ENCODE measurements at places on chromosomes 5 and 9. TPM values are rescaled to one million over a fixed set of nuclear protein-coding genes. Genes with fewer than 3 reads are reported as not detected.

GRCh38 chr9:134461426-134461982 is 135.2 kb downstream of the RXRA start:
- DNase-seq: no peak

Gene CDHR2
- 0.01 TPM for polyA plus RNA-seq

- no peak for DNase-seq
Measured at GRCh38 chr9:133461975-133462374, 2.2 kb downstream of the CACFD1 start.

DNA sequence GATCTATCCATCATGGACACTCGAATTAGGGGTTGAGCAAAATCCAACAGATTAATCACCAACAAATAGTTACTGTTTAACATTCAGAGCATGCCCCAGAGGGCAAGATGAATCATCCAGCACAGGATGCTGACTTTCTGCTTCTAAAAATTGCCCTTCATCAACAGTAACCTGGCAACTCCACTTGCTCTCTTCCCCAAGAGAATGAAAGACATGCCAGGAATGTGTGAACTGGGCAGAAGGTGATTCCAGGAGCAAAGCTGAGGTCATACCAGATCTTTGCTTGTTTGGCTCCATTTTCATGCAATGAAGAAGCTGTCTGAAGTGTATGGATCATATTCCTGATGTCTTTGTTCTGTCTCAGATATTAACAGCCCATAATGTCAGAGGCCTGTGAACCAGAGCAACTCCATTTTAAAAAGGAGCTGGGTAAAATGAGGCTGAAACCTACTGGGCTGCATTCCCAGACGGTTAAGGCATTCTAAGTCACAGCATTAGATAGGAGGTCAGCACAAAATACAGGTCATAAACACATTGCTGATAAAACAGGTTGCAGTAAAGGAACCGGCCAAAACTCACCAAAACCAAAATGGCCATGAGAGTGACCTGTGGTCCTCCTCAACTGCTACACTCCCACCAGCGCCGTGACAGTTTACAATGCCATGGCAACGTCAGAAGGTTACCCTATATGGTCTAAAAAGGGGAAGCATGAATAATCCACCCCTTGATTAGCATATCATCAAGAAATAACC is 2.5 kb upstream of the ZNF367 start:
- peak; percentile 95 for DNase-seq

GRCh38 chr5:31887556-31887955 is 248.6 kb downstream of the PDZD2 start:
- no peak for DNase-seq

DNA sequence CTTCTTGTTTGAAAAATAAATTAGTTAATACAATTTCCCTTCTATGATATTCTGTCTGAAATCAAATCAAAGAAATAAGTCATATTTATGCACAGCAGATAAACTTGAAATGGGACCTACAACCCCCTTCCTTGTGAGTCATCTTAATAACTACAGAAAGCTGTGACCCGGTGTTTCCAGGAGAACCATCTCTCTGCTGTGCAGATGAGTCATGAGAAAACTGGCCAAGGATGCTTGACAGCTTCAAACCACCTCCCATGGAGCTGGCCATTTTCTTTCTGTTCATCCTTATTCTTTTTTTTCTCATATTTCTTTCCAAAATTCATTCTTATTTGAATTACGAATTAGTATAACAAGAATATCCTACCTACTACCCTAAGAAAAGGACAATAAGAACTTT is 43.4 kb upstream of the NR4A3 start:
- peak; percentile 26 for DNase-seq

Gene RORB
- not detected for polyA plus RNA-seq

DNA sequence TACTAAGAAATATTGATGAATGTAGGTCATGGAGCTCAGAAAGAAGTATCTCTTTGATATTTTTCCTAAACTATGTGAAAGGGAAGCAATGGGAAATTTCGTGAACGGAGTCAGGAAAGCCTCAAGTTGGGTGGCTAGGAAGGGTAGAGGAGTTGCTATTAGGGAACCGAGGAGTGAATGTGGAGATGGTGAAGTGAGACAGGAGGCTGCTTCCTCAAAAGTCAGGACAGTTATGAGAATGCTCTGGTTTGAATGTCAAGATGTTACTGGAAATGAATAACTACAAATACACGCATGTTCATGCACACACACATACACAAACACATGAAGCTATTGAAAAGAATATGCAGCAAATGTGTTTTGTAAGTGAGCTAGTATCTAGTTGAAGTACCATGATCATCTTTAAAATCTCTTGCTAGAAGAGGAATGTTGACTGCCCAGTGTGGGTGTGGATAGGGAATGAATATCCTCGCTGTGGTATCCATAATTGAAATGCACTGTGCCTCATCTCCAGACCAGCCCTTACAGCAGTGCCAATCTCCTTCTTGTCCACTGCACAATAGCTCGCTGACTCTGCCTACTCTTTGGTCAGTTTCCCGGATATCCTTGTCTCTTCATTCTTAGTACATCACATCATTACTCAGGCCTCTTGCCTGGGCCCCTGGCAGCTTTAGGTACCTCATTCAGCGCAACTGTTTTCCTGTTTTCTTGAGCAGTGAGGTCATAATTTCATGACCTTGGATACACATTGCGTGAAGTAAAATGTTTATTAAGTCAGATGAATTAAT is 21.9 kb upstream of the PDCD1LG2 start:
- no peak for DNase-seq

DNA sequence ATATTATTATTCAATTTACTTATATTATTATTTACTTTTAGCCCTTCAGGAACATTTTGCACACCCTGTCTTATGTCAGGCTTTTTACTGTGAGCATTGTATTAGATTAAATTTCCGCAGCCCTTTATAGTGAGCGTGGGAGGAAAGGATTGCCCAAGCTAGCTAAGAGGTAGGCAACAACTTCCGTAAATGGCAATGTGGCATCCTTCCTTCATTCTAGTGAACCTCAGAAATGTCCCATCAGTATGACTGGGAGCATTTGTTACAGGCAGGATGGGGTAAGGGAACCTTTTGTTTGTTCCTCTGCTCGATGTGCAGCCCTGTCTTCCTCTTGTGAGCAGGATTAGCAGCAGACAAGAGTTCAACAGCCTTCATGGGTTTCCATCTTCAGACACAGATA is 6.2 kb upstream of the CD180 start:
- no peak for DNase-seq

- no peak for DNase-seq
Measured at GRCh38 chr9:105884416-105884815, 190.1 kb downstream of the TMEM38B start.

DNA sequence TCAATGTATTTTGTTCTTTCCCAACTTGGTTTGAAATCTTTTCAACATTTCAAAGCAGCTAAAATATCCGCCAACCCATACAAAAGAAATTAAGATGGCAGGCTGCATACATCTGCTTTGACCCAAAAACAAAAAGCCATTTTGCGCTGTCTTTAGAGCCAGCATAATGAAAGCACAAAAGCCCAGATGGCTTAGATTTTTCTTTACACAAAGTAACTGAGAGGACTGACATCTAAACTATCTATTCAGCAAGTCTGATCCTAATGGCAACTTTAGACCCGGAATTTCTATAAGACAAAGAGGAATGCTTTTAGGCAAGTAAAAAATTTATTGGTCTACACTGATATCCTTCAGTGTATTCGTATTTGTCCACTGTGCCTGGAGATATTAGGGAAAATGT is 86.3 kb downstream of the MYO10 start:
- DNase-seq: no peak

DNA sequence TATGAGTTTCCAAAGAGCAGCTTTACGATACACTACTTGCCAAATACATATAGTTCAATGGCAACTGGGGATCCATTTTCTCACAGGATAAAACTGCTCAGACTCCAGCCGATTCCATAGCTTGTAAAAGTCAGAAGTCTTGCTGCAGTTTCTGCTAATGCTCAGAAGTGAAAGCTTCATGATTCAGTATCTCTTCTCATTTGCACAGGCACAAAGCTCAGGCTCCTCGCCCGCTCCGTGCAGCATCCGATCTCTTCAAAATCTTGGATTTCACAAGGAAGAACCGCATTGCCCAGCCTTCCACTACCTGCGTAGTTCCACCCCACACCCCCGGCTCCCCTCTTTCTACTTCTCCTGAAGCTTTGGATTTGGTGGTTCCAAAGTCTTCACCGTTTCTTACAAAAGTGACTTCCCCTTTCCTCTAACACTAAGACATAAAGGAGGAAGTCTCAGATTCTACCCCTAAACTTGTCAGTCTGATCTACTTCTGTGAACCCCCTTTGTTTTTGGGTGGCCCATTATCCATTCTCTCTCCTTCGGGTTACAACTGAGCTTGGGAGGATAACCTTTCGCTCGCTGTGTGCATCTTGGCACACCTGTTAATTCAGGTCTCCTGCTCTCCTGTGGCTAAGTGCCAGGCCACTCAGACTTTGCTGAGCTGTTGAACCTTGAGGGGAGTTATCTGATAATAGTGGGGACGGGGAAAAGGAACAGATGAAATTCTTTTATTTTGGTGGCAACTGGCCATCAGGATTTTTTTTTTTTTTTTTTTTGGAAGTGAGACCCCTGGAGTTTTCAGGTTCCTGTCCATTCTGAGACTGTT is 194.1 kb downstream of the GNA14 start:
- DNase-seq: no peak

DNA sequence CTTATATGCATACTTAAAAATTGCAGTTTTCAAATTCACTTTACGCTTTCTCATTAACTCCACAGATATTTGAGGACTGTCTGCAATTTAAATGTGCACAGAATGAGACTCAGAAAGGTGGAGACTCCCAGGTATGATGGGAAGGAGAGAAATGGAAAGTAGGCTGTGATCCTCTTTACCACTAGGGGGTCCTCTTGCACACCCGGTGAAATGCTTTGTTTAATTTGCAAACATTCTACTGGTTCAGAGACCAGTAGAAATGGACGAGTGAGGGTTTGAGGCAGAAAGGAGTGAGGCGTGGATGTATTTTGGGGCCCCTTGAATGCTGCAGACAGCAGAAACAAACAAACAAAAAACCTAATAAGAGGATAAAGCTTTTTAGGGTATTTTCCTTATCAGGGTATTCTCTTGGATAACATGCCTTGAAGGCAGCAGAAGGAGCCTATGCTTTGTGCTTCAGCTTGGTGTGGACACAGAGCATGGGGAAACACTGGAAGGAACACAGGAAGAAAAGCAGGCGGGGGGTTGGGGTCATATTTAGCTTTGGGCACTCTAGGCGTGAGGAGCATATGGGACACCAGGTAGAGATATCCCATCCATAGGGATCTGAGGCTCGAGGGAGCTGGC is 410.1 kb downstream of the DMRT2 start:
- no peak for DNase-seq

- DNase-seq: no peak
Measured at GRCh38 chr9:69207503-69207902, 33.4 kb downstream of the TJP2 start.

Gene FCHSD1
- 17.1 TPM for polyA plus RNA-seq

Gene ROR2
- 0.22 TPM for polyA plus RNA-seq

- DNase-seq: no peak
Measured at GRCh38 chr5:108326982-108327381, 54.9 kb downstream of the FBXL17 start.

DNA sequence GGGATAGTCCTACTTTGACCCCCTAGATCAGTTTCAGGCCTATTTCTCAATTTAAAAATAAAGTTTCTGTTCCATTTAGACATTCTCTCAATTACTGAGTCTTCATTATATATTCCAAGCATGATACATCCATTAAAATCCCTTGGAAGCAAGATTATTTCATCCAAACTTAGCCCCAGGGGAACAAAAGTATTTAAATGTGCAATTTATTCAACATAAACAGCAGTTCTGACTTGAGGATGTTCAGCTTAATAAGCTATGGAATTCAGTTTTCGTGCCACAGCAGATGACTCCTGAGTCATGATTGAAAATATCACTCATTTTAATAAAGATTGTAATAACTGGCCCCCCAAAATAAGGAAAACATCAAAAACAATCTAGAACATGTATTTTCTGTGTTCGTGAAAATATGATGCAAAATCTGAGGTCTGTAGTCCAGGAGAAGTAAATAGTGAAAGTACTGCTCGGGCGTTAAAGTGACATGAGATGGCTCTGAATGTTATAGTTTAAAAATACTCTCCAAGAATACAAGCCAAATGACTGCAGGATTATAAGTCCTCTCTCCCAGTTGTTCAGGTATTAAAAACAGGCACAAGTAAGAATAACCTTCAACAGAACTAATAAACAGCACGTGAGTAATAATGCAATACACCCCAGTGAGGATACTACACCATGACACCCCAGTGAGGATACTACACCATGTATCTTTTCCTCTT is 67.1 kb downstream of the RETREG1 start:
- no peak for DNase-seq

- no peak for DNase-seq
Measured at GRCh38 chr5:34817558-34818351, 21.2 kb upstream of the TTC23L start.

DNA sequence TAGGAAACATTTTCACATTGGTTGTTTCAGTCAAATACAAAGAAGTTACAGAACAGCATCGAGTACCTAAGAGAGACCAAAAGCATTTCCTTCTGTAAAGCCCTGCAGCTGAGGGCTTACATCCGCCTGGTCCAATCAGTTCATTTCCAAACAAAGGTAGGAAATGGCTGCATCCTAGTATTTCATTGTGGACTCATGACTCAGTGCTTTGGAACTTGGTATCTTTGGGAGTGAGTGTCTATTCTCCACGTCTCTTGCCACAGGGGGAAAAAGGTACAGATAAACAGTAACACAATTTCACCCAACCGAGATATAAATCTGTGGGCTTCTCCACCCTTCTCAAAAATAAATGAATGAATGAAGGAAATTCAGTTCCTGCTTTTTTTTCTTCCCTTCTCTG is 75.4 kb downstream of the NFIB start:
- no peak for DNase-seq

DNA sequence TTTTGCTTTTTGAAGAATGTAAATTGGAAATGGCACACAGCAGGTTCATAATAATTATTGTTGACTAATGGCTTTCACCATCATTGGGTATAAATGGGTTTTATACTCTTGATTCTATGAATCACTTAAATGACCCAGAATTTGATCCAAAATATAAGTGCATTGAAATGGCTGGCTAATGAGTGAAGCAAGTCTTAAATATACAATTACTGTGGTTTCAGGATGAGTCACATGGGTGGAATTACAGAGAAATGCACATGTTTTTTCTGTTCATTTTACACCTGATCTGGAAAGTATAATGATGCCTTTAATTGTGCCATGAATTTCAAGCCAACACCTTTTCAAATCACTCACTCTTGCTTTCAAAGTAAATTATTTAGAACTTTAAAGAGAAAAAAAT is 380.8 kb upstream of the CD180 start:
- peak; percentile 7 for DNase-seq

Gene SPATA31A3
- not detected for polyA plus RNA-seq

Gene ZNF367
- 2.0 TPM for polyA plus RNA-seq

Gene PCDHA6
- polyA plus RNA-seq: 0.04 TPM

Gene GABRA6
- not detected for polyA plus RNA-seq

Gene LRRC14B
- polyA plus RNA-seq: not detected

DNA sequence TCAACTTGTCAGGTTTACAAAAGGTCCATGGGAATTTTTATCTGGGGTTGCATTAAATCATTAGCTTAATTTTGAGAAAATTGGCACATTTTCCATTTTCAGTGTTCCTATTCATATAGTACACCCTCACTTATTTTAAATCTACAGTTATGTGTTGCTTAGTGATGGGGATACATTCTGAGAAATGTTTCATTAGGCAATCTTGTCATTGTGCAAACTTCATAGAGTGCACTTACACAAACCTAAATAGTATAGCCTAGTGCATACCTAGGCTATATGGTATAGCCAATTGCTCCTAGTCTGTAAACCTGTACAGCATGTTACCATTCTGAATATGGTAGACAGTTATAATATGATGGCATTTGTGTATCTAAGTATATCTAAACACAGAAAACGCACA is 19.8 kb upstream of the FAM151B start:
- DNase-seq: no peak

All from keratinocyte (primary cell).